ENCODE measurements at places on chromosomes 11 and 22.
A peak's percentile ranks its signal among the peaks of the same experiment; 100 is the strongest.

DNA sequence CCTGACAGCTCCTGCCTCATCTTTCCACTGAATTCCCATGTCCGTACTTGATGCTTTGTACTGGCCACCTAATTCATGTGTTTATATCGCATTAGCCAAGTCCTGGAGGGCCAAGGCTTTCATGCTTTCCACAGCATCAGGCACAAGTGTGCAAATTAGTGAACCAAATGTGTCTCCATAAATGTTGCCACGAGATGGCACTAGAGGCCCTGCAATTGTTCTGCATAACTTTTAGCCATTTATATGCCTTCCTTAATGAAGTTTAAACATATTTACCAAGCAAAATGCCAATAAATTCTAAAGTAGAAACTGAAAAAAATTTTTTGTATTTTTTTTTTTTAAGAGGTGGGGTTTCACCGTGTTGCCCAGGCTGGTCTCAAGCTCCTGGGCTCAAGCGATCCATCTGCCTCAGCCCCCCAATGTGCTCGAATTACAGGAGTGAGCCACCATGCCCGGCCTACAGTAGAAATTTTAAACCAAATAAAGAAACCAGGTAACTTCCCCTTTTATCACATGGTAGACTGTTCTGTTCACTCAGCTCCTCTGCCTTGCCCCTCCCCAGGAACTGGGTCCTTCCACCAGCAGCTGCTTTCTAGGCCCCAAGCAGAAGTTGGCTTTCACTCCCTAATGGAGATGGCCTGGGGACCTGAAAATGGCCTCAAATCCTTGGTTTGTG, 20.8 kb upstream of the IL18BP start:
- DNase-seq: peak; percentile 7

DNA sequence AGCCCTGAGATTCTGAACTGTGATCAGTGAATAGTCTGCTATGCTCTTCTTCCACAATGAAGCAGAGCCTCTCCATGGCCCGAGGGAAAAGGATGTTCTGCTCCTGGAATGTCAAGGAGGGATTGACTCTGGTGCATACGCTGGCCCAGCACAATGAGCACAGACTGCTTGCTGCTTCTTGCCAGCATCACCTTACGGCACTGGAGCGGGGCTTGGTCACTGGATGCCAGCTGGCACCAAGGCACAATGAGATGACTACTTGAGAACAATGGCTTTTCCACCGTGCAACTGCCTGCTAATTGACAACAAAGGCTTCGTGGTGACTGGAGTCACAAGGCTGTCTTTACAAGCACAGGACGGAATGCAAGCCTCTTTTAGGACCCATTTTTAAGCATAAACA, 139.2 kb downstream of the DSCAML1 start:
- peak; percentile 98 for DNase-seq

DNA sequence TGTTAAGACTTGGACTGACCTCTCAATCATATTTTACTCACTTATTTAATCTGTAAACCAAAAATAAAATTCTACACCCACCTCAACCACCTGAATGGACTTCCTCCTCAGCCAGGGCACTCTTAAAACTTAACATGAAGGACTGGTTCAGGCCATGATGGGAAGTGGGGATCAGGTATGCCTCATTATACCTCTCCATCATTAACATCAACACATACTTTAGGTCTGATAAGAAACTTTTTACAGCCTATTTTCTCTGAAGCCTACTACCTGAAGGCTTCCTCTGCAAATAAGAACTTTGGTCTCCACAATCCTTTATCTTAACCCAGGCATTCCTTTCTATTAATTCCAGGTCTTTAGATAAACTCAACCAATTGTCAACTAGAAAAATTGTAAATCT, 390.0 kb downstream of the AASDHPPT start:
- no peak for DNase-seq

DNA sequence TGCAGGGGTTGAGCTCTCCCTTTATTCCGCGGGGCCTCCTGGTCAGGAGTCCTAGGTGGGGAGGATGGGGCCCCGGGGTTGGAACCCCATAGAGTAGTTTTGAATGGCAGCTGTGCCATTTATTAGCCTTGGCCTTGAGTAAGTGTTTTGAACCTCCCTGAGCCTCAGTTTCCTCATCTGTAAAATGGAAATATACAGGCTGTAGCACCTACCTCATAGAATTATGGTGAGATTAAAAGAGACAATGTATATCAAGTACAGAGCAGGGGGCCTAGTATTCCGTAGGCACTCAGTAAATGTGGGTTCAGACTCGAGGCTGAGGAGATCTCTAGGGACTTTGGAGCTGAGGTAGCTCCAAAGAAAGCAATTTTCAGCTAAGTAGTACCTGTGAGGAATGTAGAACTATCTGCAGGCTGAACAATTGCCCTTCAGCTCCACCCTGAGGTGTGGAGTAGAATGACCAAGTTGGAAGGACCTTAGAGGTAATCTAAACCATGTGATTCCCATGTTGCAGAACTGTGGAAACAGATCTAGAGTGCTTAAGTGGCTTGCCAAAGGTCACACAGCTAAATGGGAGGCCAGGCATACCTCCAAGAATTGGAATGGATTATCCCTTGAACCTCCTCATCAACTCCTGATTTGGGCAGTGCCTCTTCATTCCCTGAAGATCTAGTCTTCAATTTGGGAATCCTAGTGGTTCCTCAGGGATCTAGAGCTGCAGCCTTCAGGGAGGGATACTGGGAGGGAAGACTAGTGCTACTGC, 682 bp downstream of the PGAP2 start:
- DNase-seq: peak; percentile 37

DNA sequence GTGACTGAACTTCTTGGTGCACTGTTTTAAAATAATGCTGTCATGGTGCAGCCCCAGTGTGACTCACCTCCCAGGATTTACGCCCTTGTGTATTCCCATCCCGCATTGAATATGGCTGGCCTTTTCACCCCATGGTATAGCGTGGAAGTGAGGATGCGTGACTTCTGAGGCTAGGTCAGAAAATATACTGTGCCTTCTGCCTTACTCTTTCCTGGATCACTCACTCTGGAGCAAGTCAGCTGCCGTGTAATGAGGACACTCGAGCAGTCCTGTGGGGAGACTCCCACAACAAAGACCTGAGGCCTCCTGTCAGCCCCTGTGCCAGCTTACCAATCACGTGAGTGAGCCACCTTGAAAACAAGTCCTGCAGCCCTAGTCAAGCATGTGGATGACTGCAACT, 471.9 kb upstream of the KIRREL3 start:
- no peak for DNase-seq

DNA sequence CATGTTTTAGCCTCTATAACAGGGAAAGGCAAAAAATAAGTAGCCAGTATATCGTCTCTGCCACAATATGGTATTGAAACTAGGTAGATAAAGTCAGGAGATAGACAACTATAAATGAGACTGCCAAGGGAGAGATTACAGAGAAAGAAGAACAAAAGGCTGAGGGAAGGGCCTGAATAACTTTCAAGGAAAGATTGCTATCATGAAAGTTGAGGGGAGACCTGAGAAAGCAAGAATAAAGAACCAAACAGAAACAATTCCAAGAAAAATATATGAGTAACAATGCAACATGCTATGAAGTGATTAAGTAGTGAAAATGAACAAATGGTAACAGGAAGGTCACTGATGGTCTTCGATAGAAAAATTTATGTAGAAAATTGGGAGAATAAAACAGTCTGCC, 690.1 kb downstream of the METTL15 start:
- no peak for DNase-seq

GRCh38 chr11:100991541-100991940, 138.1 kb downstream of the PGR start:
- no peak for DNase-seq

DNA sequence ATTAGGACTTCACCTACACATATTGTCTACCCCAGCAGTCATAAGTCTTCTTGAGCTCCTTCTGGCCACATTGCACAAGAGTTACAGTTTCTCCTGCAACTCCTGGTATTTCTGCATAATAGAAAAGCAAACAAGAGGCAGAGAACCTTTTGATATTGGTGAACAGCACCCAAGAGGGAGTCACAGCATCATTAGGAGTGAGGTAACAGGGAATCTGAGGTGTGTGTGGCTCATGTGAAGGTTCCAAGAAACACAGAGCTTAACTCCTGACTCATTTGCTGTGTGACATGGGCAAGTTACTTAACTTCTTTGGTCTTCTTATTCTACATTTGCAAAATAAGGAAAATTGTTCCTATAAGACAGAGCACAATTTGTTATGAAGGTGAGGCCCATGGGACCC, 374.6 kb downstream of the INSC start:
- no peak for DNase-seq
